ENCODE measurements at places on chromosomes 5 and 9. TPM values are rescaled to one million over a fixed set of nuclear protein-coding genes. Genes with fewer than 3 reads are reported as not detected.

Gene DNAH5
- 5.1 TPM for total RNA-seq

Gene KIF4B
- total RNA-seq: 3.0 TPM

Gene REEP2
- 15.7 TPM for total RNA-seq

Gene MYMK
- total RNA-seq: not detected

Gene CDKN2B-AS1
- total RNA-seq: 3.0 TPM

Gene IFNA6
- 0.39 TPM for total RNA-seq

Gene TEX48
- total RNA-seq: 44.0 TPM

Gene PCDH1
- total RNA-seq: 10.6 TPM

Gene ALDH1A1
- total RNA-seq: 337 TPM

Gene CCDC69
- total RNA-seq: 37.6 TPM

Gene CCIN
- total RNA-seq: 48.7 TPM

Gene IFNA7
- not detected for total RNA-seq

Gene PCSK5
- total RNA-seq: 27.5 TPM

Gene TMEM232
- total RNA-seq: 28.1 TPM

Gene OR13C3
- not detected for total RNA-seq

Gene JADE2
- 54.5 TPM for total RNA-seq

Gene C9
- 0.16 TPM for total RNA-seq

Gene NCS1
- total RNA-seq: 5.2 TPM

Gene OTULINL
- 10.5 TPM for total RNA-seq

Gene OSMR
- total RNA-seq: 18.3 TPM

Gene IL9
- not detected for total RNA-seq

Gene RANBP17
- total RNA-seq: 63.9 TPM

Gene TMEM252
- total RNA-seq: not detected

Gene EIF4E1B
- 0.99 TPM for total RNA-seq

Gene GFI1B
- 9.7 TPM for total RNA-seq

Gene EPB41L4B
- total RNA-seq: 14.5 TPM

Gene SNX24
- total RNA-seq: 23.1 TPM

Gene GPRIN1
- total RNA-seq: 8.4 TPM

Gene CTSL
- 105 TPM for total RNA-seq

Gene TSSK1B
- total RNA-seq: 68.7 TPM

Gene PDE6A
- 4.6 TPM for total RNA-seq

Gene AQP7
- total RNA-seq: 37.6 TPM

Gene OR5C1
- total RNA-seq: not detected

Gene ALAD
- 52.8 TPM for total RNA-seq

Gene INSL6
- 45.4 TPM for total RNA-seq

Gene SCGB3A1
- total RNA-seq: 9.8 TPM

Gene MAP1B
- total RNA-seq: 584 TPM

Gene PRELID2
- 13.8 TPM for total RNA-seq

Gene WDR38
- total RNA-seq: 7.6 TPM

Gene PGM5
- total RNA-seq: 9.3 TPM

Gene CAMK2A
- 0.25 TPM for total RNA-seq

Gene ASPN
- 0.39 TPM for total RNA-seq

Gene IFNA1
- not detected for total RNA-seq

Gene MTAP
- total RNA-seq: 19.3 TPM

Gene TLR4
- 3.7 TPM for total RNA-seq

Gene SLC24A2
- total RNA-seq: 1.7 TPM

Gene SEMA5A
- 5.4 TPM for total RNA-seq

Gene PCDHA12
- 4.3 TPM for total RNA-seq

Gene IFNA13
- total RNA-seq: 1.9 TPM

Gene CCNO
- total RNA-seq: 14.4 TPM

Gene FAM151B
- 5.0 TPM for total RNA-seq
